Astrocyte of the cerebellum (primary cell): ENCODE measurements at places on chromosomes 3 and 15.

DNA sequence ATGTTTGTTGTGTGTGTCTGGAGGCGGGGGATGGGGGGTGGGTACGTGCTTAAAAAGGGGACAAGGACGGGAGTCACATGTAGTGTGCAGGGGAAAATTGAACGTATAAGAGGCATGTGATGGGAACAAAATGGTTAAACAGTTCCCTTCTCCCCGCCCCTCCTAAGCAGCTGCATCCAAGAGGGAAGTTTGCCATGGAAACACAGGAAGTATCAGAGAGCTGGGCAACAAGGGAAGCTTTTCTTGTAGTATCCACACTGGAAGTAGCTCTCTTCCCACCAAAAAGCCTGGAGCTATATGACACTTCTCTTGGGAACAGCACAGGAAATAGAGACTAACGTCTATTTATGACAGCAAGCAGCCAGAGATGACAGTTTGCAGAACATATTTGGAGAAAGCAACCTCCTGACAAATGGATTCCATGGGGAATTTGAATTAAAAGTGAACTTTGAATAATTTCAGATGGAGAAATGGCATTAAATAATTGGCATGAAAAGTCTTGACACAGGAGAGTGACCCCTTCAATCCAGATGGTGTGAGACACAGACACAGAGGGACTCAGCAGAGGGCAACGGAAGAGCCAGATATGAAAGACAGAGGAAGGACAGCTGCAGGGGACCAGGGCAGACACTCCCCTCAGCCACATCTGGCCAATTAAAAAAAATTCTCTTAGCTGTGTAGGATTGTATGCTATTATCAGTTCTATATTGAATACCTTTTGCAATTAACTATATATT lies 294.2 kb upstream of the TBL1XR1 start:
- DNase-seq: no peak

- DNase-seq: no peak
These were observed 30.5 kb upstream of the BLM start for GRCh38 chr15:90686435-90687218.

- DNase-seq: no peak
These were observed 33.8 kb downstream of the MRAS start for GRCh38 chr3:138381950-138382715.

DNA sequence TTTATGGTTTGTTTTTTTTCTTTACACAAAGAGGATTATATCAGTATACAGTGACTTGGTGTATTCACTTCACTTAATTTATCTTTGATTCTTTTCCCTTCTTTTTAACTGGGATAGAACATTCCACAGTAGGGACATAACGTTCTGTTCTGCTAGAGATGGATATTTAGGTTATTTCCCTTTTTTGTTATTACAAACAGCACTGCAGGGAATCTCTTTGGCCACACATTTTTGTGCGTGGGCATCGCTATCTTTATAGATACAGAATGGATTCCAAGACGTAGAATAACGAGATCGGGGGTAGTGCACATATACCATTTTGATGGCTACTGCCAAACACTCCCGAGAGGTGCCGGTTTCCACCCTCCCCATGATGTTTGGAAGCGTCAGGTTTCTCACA lies 44.8 kb downstream of the PXYLP1 start:
- no peak for DNase-seq

DNA sequence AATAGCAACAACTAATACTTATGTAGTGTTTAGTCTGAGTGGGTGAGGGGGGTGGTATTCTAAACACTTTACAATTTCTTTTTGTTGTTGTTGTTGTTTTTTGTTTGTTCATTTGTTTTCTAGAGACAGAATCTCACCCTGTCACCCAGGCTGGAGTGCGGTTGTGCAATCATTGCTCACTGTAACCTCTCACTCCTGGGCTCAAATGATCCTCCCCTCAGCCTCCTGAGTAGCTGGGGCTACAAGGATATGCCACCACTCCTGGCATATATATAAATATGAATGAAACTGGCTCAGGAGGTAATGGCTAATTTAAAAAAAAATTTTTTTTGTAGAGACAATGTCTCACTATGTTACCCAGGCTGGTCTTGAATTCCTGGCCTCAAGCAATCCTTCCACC lies 19.1 kb downstream of the SPSB4 start:
- no peak for DNase-seq

- no peak for DNase-seq
These were observed 59.2 kb downstream of the SH3BP5 start for GRCh38 chr3:15273227-15273626.

- no peak for DNase-seq
These were observed 11.5 kb upstream of the DNASE1L3 start for GRCh38 chr3:58222161-58222724.

DNA sequence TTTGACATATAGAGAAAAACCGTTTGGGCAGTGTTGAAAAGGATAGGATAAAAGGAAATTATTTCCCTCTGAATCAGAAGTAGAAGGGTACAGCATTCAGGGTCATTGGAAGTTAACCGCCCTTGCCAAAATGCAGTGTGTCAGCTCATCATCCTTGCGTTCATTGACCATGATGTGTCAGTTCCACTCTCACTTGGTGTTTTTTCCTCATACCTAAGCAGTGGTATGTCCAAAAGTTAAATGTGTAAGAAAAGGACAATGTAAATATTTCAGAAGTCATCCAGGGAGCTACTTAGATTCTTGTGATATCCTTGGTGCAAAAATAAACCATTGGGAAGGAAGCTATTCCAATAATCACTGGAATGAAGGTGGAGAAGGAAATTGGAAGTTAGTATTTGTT lies 50.7 kb downstream of the MAP6D1 start:
- no peak for DNase-seq

DNA sequence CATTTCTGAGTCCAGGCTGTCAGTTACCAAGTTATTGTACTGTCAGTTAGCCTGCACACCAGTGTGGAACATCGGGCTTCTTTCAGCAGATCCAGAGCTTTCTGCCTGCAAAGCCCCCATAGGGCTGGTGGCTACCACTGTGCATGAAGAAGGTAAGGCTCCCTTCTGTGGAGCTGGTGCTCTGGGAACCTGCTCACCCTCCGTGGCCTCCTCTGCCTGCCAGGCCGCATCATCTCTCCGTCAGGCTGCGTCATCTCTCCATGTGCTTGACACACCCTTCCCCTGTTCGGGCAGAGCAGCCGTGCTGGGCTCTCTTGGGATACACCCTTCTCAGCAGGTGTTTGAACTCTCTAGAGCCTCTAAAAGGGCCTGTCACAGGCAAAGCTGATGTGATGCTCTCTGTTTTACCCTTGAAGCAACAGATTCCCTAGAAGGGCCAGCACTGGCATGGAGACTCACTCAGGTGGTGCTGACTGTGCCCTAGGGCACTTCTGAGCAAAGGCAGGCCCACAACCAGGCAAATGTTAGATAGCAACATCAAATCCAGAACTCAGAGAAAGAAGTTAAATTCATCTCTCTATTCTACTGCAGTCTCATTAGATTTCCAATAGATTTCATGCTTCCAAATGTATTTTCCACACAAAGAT lies 261.1 kb downstream of the EPHB1 start:
- no peak for DNase-seq

DNA sequence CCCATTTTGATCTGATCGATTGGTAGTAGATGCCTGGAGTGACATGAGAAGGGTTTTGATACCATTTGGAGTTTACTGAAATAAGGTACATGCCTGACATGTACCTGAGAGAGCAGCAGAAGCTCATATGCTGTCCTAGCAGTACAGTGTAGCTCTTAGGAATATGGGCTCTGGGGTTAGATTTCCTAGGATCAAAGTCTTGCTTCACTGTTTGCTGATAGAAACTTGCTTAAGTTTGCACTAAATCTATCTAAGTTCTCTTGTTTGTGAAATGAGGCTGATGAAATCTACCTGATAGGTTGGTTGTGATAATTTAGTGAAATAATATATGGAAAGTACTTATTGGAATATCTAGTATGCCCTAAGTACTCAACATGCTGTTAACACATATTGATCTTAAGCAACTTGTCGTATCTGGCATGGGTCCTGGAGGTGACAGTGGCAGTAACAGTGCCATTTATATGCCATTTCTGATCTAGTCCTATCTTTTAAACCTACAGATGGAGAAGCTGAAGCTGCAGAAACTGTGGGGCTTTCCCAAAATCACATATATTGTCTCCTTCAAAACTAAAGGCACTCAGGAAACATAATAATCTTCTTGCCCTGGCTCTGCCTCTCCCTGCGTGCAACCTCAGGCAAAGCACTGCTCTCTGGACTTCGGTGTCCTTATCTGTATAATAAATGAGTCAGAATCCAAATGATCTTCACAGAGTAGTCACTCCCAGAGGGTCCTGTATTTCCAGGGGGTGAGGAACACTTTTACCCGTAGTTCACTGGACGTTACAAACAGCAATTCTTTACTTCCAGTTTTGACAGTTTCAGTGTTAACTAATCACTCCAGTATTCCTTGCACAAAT lies 223.6 kb upstream of the SETMAR start:
- DNase-seq: no peak

DNA sequence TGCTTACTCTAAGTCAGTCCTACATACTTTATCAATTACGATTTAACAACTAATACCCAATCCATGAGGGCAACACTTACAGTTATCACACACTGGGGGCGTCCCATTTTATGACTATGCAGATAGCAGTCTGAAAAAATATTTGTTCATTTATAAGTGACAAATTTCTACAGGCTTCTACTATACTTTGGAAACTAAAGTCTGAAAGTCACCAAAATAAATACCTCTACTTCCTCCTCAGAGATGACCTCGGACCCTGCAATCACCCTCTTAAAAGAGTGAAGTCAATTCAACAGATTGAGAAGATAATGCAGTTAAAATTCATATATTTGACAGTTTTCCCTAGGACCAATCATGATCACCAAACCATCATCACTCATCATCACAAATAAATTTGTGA lies 76.6 kb downstream of the GSK3B start:
- no peak for DNase-seq

- no peak for DNase-seq
These were observed 97.8 kb downstream of the HMG20A start for GRCh38 chr15:77518458-77518857.

DNA sequence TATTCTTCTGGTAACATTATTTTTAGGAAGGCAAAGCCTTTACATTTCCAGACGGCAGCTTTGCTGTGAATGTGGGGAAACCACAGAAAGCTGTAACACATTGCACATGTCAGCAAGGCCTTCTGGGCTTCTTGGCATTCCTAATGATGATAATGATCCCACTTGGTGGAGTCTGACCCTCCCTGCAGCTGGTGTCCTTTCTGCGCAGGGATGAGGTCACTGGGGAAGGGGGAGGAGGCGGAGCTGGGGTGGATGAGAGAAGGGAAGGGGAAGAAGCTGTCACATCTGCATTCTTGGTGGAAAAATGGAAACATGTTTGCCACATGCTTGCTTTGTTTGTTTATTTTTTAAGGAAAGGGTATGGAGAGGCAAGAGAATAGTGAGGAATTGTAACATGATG lies 68.6 kb downstream of the FILIP1L start:
- no peak for DNase-seq
